ENCODE measurements at places on chromosomes 3 and 15. TPM values are rescaled to one million over a fixed set of nuclear protein-coding genes. Genes with fewer than 3 reads are reported as not detected.

- no peak for DNase-seq
These were observed 193.2 kb downstream of the CLSTN2 start for GRCh38 chr3:140128217-140128616.

GRCh38 chr15:85477061-85477460, 96.7 kb downstream of the AKAP13 start:
- no peak for DNase-seq

- DNase-seq = no peak
These were observed 152.3 kb upstream of the SNTN start for GRCh38 chr3:63500196-63500595.

DNA sequence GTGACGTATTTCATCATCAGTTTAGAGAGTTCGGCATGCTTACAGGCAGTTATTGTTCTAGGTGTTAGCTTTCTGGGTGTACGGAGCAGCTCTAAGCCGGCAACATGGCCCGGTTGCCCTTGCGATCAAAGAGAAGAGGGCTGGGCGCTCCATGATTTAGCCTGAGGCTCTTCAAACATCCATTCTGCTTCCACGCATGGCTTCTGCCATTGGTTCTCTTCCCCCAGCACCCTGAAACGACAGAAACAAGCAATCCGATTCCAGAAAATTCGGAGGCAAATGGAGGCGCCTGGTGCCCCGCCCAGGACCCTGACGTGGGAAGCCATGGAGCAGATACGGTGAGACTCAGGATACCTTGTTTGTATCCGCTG, 574 bp downstream of the NGRN start:
- peak; percentile 16 for DNase-seq

Gene SLC22A13
- total RNA-seq = not detected

Gene SLITRK3
- total RNA-seq = not detected

Gene PTH1R
- total RNA-seq = 106 TPM

- DNase-seq = peak; percentile 29
These were observed 9.1 kb downstream of the ST8SIA2 start for GRCh38 chr15:92402751-92403150.
